Right kidney (tissue), 9 donors: ENCODE measurements at places on chromosomes 16 and 17.

- no peak for DNase-seq
Observed at GRCh38 chr16:1712791-1713261, 6.8 kb downstream of the MAPK8IP3 start.

DNA sequence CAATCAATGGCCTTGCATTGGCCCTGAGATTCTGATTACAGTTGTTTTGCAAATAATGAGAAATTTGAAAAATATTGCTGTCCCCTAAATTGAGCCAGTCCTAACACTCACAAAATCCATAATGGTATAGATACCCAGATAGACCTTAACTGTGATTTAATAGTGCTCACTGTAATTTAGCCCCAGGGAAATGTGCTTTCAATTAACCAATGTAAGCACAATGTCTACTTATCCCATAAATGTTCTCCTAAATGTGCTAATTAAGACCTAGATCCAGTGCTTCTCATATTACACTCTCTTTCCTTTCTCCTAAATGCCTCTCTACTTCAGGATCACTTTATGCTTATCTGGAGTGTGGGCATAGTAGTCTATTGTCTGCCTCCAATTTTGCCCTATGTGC lies 417.8 kb upstream of the CCL2 start:
- DNase-seq: no peak

GRCh38 chr16:86027373-86028126 lies 128.6 kb downstream of the IRF8 start:
- no peak for DNase-seq

DNA sequence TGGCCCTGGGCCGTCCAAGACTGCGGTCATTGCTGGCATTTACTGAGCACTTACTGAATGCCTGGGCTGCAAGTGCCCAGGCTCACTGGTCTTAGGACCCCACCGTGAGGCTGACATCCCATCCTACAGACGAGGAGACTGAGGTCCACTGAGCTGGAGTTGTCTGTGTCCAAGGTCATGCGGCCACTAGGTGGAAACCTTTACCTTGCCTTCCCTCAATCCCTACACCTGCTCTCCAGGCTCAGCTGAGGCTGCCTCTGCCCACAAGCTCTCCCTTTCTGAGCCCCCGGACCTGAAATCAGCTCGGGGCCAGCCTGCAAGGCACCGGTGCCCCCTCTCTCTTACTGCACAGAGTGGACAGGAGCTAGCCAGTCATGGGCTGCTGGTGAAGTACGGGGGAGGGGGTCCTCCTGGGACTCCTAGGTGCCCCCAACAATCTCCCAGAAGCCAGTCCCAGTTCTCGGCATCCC lies 1.5 kb downstream of the CASKIN1 start:
- DNase-seq: peak; percentile 44

- no peak for DNase-seq
Observed at GRCh38 chr16:65500007-65500406, 378.1 kb upstream of the CDH11 start.

- DNase-seq: peak; percentile 75
Observed at GRCh38 chr17:40322358-40323315, 13.7 kb downstream of the RARA start.

GRCh38 chr16:83966153-83966696 lies 1.8 kb upstream of the NECAB2 start:
- no peak for DNase-seq

- DNase-seq: no peak
Observed at GRCh38 chr16:11816123-11816522, 19.1 kb upstream of the ZC3H7A start.

DNA sequence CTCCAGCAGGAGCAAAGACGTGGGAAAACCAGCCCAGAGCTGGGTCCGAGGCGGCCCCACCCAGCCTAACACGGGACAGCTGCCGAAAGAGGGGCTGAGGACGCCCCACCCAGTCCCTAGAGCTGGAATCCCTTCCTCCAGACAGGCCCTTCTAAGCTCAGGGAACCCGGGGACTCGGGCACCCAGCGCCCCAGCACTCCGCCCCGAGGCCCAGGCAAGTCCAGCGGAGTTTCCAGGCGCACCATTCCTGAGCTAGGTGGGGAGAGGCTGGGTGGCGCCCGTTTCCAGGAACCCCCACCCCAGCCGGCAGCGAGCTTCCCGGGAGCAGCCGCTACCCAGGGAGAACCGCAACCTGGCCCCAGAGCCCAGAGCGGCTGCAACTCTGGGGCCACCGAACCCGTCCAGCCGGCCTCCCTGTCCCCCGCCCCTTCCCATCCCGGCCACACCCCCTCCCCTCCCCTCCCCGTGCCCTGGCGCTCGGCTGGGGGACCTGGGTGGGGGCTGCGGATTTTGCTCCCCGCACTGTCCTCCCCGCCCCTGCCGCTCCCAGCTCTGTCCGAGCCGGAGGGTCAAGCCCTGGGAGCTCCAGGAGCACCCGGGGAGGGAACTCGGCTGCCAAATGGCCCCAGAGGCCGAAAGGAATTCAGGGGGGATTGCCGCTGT lies 536 bp downstream of the TMC6 start:
- no peak for DNase-seq
